ENCODE measurements at places on chromosomes 11 and 22.

DNA sequence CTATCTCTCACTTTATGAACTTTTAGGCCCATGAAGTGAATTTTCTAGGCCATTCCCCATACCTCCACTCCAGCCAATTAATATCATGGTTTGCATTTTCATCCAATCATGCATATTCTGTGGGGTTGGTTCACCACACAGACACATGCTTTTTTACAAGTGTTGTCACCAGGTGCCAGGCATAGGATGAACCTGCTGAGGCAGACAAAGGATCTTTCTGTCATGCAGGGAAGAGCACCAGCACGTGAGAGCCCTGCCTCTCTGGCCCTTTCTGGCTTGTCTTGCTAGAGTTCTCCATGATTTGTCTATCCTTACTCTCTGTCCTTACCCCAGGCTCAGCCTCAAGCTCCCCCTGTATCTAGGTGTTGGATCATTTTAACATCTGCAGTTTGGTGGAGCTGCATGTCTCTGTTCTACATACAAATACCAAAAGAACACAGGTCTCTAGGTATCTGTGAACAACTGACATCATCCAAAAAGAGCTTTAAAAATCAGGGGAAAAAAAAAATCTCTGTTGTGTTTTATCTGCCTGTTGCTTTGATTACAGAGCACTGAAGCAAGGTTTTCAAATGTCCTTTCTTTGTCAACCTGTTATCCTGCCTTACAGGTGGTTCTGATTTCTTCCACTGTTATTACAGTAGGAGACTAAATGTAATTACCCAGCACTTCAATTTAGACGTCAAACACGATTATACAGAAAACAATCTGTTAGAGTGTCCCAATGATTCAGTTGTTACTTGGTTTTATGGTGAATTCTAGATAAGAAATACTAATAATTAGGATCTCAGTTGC lies 58.4 kb upstream of the GRAMD1B start:
- no peak for DNase-seq

DNA sequence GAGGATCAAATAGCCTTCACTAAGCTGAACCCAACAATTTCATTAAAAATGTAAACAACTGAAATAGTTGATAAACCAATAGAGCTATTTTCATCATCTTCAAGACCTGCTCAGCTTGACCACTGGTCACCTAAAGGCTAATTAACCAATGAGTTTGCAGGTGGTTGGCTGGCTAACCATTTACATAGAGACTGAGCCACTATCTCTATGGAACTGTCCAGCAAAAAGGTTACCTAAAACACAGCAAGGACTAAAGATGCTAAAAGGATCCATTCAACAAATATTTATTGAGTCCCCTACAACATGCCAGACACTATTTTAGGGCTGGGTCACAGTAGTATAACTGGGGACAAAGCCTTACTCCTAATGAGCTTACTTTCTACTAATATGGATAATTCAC lies 123.8 kb downstream of the CD44 start:
- DNase-seq: no peak

DNA sequence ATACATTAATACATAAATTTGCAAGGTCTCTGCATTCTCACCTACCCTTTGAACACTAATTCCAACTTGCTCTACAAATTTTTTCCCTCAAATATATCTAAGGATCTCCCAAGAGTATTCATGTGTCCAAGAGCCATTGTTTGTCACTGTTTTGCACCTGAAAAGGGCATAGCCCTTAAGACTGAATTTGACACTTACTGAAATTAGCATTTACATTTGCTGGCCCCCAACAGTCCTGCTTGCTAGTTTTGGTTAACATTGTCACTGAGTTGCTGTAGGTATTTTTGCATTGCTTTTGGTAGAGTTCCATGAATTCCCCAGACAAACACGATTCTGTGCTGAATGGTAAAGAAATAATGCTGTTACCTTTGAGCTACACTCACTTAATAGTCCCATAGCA lies 57.3 kb downstream of the KCNA4 start:
- no peak for DNase-seq

- no peak for DNase-seq
Measured at GRCh38 chr11:125274309-125274708, 109.8 kb downstream of the PKNOX2 start.

GRCh38 chr11:122697636-122698167 lies 42.2 kb downstream of the UBASH3B start:
- DNase-seq: peak; percentile 47

- no peak for DNase-seq
Measured at GRCh38 chr22:46185283-46185682, 35.0 kb downstream of the PPARA start.

DNA sequence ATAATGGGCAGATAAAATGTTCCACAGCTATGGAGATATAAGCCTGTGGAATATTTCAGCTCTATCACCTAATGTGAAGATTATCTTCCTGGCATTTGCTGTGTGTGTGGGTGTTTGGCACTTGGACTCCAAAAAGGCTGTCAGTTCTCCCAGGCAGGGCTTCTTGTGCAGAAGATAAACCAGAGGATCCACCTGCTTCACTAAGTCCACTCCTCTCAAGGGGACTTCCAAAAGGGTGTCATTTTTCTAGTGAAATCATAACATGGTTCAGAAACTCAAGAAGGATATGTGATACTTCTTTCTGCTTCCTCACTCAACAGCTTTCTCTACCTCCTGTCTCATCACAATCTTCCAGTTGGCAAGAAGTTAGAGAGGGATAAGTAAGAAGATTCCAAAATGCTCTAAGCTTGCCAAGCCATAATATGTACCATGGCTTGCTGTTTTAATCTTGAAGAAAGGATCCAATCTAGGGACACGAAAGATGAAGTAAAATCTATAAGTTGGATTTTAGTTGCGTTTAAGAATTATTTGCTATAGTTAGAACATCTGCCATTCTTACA lies 206.2 kb upstream of the MTMR2 start:
- no peak for DNase-seq

GRCh38 chr11:120386318-120386717 lies 50.1 kb downstream of the ARHGEF12 start:
- DNase-seq: no peak

DNA sequence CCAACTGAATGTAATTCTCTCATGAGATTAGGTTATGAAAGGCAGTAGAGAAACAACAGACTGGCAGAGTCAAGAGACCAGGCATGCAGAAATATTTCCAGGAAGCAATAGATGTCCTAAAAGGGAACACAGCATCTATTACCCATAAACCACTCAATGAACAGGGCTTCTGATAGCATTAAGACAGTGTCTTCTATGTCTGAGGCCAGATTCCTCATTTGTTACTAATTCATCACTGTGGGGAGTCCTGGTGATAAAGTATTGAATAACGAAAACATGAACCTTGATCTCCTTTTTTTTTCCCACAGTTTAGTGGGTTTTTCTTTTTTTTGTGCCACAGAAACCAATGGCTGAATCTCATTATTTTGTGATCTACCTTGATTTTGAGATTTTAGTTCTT lies 339.0 kb downstream of the METTL15 start:
- no peak for DNase-seq

GRCh38 chr11:71136095-71136845 lies 116.1 kb downstream of the SHANK2 start:
- no peak for DNase-seq

- no peak for DNase-seq
Measured at GRCh38 chr11:57868491-57868890, 106.9 kb downstream of the CTNND1 start.

DNA sequence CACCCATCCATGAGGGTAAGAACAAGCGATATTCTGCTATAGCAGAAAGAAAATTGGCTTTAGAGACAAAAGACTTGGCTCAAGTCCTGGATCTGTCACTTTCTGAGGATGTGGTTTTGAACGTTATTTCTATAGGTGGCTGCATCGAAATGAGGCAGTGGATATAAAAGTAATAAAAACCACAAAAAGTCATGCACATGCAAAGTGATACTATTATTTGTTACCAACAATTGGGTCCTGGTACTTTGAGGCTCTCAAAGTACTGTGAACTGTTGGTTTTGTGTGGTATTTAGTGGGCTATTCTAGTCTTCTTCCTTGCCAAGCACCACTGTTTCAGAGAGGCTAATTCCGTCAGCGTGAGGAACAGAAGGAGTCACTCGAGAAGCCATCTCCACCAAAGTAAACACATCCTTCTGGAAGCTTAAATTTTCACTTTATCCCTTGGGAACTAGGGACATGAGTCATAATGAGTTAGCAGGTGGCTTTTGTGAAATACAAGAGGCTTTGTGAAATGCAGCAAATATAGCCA lies 13.1 kb downstream of the UBASH3B start:
- DNase-seq: peak; percentile 54

DNA sequence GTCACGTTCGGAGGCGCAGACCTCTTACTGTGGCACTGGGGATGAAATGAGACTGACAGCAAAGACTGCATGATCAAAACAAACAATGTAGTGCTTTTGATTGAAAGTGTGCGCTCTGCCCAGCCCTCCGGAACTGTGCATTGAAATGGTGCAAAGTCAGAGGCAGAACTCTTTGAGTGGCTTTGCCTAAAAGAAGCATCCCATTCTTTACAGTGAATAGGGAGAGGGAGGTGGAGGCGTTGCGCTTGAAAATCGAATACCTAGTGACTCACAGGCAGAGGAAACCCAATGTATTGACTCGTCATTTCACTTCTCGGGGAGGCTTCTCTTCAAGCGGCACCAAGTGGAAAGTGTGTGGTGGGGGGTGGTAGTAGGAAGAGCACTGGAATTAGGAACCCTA lies 10.9 kb downstream of the RCN1 start:
- no peak for DNase-seq

DNA sequence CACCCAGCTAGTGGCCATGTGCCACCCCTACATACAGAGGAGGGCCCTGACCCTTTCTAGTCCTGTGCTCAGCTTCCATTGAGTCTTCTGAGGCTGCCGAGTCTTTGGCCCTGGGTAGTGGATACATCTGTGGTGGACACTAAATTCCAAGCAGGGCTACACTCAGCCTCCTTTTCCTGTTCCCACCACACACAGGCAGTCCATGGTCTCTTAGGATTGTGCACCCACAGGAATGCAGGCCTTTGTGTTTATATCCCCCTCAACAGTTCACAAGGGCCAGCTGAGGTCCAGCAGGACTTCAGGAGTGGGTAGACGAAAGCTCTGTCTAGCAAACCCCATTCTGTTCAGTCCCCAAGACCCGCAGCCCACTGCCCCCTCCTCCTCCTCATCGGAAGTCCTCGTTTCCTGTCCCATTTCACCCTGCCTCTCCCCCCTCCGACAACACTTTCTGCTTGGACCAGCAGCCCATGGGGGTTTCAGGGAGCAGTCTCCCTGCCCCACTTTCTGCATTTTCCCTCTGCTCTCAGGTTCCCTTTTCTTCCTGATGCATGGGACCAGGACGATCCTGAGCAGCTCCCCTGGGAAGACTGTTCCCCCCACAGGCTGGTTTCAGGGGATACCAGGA lies 91.8 kb downstream of the SWAP70 start:
- no peak for DNase-seq

- no peak for DNase-seq
Measured at GRCh38 chr11:71199226-71199820, 53.1 kb downstream of the SHANK2 start.

GRCh38 chr11:64206457-64207255 lies at the start of gene FERMT3:
Gene FERMT3, plus strand, starts transcription at chr11:64206721. Its CDS starts 644 bp downstream, at chr11:64207365.
- peak; percentile 71 for DNase-seq

All from central memory CD4-positive, alpha-beta T cell (primary cell).